ENCODE measurements at places on chromosomes 5 and 9.

- no peak for DNase-seq
Measured at GRCh38 chr9:109440117-109440515, 58.0 kb downstream of the PTPN3 start.

GRCh38 chr9:134390537-134390936 is 64.3 kb downstream of the RXRA start:
- DNase-seq, result no peak

DNA sequence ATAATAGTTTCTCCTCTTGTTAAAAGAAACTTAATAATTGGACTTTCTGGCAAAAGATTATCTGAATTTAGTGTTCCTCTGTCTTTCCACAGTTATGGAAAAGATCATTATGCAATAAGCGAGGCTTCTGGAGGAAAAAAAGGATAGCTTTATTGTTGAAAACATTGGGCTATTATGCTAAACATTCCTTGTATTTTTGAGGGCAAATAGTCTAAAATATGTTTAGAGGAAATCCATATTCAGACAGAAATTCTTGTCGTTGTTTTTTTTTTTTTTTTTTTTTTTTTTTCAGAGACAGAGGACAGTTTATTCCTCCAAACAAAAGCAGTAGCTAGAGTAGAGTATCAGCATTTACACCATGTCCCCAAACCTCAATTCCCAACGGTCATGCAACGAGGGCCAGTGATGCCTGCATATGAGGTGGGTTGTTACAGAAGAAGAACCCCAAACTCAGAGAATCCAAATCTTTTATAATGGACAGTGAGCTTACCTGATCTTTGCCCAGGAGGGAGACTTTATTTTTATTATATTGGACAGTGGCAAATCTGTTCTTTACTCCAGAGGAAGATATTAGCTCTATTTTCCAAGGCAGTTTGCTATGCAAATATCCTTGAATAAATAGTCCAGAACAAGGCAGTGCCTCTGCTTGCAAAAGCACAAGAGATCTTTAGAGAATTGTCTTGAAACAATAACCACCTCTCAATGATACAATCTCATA is 48.4 kb upstream of the CDK5RAP2 start:
- DNase-seq, result no peak

GRCh38 chr9:7129391-7129790 is 371.6 kb downstream of the KDM4C start:
- no peak for DNase-seq

DNA sequence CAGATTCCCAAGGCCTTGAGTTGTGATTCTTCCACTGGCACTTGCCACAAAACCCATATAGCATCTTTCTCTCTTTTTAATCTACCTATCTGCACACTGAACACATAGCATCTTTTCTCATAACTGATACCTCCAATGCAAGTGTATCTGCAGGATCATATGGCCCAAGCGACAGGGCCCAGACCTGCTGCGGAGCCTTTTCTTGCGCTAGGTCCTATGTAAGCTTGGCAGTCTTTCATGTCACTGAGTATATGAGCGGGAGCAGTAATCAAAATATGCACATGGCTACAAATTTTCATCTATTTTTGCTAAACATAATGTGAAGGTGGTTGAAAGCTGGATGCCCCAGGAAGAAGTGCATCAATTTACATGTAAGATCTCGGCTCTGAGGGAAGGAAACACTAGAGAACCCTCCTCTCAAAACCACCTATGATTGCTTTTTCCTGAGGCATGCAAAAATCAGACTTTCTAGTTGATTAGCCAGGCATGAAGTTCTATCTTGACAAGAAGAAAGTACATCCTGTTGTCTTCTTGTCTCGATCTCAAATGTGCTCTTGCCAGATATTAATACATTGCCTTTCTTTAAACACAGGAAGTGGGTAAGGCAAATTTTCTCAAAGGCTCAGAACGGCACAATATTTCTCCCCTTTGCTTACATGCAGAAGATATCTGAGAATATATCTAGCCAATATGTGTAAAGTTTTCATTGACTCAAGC is 26.9 kb upstream of the CEMIP2 start:
- DNase-seq, result no peak

- DNase-seq, result no peak
Measured at GRCh38 chr5:149289301-149289700, 17.6 kb downstream of the AFAP1L1 start.

Data from fibroblast of skin of back (primary cell).